Hindlimb muscle (tissue), 1 donor: ENCODE measurements at places on chromosomes 7 and 10.

DNA sequence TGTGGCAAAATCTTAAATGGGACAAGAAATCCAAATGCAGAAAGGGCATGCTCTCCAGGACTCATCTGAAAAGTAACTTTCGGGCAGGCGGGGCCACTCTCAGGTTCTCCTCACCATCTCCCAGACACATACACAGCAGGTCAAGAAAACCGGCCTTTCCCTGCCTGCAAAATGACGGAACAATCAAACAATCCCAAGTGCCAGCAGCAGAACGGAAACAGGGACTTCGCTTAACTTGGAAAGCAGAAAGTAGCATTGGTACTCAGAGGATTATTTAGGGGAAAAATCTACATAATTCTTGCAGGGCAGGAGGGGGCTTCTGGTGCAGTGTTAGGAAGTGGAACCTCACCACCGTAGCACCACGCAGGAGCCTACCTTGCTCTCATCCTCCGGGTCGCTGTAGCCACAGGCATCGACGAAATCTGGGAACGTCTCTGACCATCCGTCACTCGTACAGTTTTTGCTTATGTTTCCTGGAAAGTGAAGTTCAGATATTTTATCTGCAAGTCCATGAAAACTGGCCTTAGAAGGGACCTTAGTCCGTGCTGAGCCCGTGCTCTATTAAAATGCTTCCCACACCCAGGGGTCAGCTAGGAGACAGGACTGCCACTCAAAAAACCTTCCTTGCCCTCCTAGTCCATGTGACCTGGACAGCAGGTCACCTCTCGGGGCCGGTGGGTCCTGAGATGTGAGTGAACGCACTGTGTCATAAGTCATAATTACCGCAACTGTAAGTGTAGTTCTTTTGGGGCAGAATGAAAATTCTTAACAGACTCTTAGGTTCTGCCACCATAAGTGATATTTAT, 41.1 kb downstream of the VIPR2 start:
- no peak for DNase-seq

DNA sequence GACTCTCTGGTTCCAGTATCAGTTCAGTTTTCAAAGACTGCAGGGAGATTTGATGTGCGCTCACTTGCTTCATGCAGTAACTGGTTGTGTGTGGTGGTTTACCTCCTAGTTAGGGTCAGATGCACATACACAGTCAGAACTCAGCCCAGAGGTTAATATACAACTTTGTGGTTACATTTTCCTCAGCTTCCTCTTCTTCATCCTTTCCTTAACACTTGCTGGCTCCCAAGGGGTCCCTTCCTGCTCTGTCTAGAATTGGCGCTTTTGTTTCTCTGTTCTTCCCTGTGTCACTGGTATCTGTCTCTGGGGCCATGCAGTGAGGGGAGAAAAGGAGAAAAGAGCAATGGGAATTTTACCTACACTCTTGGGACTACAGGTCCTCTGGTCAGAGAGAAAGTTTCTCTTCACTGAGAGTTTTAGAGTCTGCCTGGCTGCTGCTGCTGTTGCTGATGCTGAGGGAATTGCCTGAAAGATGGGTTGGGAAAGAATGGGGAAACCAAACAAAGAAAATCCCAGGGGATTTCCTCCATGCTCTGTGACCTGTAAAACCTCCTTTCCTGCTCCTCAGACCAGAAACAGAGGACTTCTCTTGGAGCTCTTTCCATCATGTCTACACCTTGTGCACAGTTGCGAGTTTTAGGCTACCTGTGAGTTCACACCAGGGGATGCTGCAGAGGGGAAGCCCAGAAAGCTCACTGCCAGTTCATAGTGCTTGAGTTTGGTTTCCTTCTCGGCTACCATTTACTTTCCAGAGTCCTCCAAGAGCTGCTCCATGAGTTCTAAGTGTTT, 74.6 kb downstream of the WDFY4 start:
- DNase-seq: no peak

- peak; percentile 84 for DNase-seq
These were observed 91.2 kb upstream of the INSIG1 start for GRCh38 chr7:155206318-155207020.

DNA sequence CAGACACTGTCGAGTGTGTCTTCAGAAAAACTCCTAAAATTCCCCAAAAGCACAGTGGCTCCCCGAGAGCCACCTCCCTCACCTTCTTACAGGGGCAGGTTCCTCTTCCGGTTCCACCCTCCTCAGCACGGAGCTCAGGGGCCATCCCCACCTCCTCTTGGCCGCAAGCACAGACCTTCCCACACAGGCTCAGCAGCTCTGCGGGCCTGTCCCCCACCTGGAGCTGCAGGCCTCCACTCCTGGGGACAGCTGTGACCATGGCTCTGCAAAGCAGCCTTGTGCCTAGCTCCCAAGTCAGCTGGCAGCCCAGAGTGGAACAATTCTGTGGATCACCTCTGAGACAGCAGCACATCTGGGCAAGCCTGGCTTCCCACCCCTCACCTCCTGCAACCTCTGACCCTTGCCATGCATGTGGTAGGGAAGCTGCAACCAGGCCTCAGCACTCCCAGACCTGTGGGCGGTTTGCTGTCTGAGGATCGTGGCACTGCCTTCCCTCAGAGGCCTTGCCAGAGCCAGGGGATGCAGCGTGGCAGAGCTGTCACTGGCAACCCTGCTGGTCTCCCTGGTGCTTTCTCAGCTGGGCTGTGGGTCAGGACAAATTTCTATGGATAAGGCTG, 79.7 kb downstream of the ALOX5 start:
- no peak for DNase-seq
